Stimulated activated CD4-positive, alpha-beta T cell treated with anti-CD3 and anti-CD28 coated beads, Interleukin-1b, Interleukin-23, amount 100 ng/mL, for 1 hour (primary cell): ENCODE measurements at places on chromosomes 2 and 18.

- no peak for DNase-seq
Observed at GRCh38 chr2:10877651-10878111, 34.1 kb upstream of the KCNF1 start.

DNA sequence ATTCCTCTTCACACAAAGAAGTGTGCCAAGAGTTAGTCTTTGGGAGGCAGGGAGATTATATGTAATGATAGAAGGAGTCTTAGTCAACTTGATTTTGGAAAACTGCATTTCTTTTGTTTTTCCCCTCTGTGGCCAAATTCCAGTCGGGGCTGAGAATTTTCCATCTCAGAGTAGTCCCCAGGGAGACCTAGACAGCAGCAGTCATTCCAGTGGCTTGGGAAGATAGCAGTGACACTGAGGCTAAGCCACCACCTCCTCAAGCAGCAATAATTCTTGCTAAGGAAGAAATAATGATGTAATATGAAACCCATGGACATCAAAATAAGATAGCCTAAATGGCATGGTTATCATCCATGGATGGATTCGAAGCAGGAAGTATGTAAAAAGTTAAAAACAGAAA, 21.0 kb upstream of the CCDC141 start:
- DNase-seq: no peak

- DNase-seq: no peak
Observed at GRCh38 chr2:55611997-55612396, 5.4 kb downstream of the PPP4R3B start.

- DNase-seq: no peak
Observed at GRCh38 chr2:24833821-24834732, 40.9 kb downstream of the CENPO start.

DNA sequence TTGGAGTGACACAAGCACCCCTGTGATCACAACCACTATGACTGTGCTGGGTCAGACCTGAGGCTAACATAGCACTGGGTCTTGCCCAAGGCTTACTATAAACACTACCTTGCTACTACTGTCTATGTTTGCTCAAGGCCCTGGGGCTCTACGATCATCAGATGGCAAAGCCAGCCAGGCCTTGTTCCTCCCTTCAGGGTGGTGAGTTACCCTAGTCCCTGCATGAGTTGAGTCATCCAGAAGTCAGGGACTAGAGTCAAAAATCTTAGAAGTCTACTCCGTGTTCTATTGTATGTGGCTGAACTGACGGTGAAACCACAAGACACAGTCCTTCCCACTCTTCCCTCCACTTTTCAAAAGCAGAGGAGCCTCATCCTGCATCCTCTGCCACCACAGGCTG, 551.2 kb upstream of the FSIP2 start:
- no peak for DNase-seq

GRCh38 chr2:32865399-32866068, 81.2 kb upstream of the LTBP1 start:
- DNase-seq: no peak

GRCh38 chr2:170713543-170714380, 1.4 kb upstream of the SP5 start:
- no peak for DNase-seq

DNA sequence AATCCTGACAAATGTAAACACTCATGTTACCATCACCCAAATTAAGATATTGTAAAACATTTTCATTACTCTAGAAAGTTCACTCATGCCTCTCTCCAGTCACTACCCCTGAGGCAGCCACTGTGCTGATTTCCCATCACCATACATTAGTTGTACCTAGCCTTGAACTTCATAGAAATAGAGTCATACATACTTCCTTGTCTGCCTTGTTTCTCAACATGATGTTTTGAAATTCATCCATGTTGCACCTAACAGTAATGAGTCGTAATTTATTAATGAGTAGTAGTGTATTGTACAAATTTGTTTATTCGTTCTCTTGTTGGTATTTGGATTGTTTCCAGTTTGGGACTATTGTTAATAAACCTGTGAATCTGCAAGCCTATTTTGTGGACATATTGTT, 49.0 kb upstream of the TWSG1 start:
- no peak for DNase-seq

GRCh38 chr2:40113272-40113968, 334.4 kb upstream of the THUMPD2 start:
- DNase-seq: no peak

DNA sequence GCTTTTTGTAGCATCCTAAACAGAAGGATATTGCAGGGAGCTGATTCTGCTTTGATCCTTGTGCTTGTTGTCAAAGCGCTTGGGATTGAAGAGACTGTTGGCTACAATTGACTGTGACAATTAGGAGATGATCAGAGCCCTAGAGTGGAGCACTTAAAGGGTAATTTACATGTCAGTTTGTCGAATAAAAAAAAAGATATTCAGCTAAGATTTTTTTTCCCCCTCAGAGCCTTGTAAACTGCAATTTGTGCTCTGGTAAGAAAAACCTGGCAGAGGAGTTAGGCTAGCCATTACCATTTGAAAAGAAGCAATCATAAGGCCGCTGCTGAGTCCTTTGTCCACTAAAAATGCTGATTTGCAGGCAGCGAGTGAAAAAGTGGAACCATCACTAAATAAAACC, 47.8 kb upstream of the ZEB2 start:
- no peak for DNase-seq

DNA sequence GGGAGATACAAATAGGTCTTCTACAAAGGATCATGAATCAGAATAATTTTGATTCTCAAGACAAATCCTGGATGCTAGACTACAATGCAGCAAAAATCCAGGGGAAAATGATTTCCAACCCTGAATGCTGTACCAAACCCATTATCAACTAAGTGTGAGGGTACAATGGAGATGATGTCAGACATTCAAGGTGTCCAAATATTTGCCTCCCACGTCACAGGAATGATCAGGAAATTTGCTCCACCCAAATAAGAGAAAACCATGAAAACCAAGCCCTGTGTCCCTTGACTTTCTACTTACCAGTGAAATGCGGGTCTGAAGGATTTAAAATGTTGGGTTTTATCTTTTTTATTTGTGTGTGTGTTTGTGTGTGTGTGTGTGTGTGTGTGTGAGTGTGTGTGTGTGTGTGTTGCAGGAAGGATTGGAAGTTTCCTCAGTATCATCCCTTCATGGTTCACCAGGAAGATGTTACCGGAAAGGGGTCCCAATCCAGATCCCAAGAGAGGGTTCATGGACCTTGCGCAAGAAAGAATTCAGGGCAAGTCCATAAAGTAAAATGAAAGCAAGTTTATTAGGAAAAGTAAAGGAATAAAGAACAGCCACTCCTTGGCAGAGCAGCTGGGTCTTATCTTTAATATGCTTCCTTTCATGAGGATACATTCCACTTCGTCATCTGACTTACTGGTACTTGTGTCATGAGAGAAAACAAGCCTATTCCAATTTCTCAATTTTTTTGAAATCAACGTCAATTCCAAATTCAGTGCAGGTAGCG, 61.1 kb upstream of the ID2 start:
- DNase-seq: no peak

GRCh38 chr2:80086831-80087230, 217.7 kb downstream of the LRRTM1 start:
- no peak for DNase-seq

GRCh38 chr2:200490001-200490400, 19.9 kb downstream of the KCTD18 start:
- no peak for DNase-seq

DNA sequence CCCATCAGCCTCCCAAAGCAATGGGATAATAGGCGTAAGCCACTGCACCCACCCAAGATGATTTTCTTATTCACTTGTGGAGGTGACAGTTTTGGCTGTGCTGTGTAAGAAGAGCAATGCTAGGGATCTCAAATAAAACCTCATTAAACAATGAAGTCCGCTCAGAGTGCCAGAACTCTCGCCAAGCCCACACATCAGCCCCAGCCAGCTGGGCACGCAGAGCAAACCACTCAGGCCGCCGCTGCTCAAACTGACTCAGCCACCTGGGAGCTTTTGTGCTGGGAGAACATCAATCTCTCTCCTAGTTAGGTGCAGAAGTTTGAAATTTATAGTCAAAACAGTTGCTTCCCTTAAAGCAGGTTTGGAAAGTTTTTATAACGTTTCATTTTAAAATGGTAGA, 47.6 kb downstream of the RNF152 start:
- DNase-seq: no peak

- no peak for DNase-seq
Observed at GRCh38 chr2:175929850-175930249, 72.2 kb downstream of the LNPK start.

GRCh38 chr2:70785137-70785911, 5.1 kb downstream of the FIGLA start:
- no peak for DNase-seq

DNA sequence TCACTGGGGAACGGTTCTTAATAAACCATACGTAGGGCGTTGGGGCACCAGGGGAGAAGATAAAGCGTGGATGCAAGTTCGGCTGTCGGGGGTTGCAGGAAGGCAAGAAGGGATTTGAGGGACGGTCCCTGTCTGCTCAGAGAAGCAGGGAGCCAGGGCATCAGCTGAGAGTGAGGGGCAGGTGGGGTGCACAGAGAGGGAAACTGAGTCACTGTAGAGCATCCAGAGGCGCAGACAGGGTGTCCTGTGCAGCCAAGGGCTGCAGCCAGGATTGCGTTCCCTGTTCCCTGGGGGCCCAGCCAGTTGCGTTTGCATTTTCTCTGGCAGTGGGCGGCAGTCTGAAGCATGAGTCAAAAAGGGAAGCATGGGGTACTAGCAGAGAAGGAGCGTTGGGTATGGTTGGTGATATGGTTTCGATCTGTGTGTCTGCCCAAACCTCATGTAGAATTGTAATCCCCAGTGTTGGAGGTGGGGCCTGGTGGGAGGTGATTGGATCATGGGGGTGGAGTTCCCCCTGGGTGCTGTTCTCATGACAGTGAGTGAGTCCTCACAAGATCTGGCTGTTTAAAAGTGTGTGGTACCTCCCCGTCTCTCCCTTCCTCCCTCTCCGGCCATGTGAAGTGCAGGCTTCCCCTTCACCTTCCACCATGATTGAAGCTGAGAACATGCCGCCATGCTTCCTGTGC, 202.9 kb downstream of the NDUFA10 start:
- no peak for DNase-seq

- DNase-seq: no peak
Observed at GRCh38 chr2:174753038-174753633, 11.1 kb downstream of the CHRNA1 start.

DNA sequence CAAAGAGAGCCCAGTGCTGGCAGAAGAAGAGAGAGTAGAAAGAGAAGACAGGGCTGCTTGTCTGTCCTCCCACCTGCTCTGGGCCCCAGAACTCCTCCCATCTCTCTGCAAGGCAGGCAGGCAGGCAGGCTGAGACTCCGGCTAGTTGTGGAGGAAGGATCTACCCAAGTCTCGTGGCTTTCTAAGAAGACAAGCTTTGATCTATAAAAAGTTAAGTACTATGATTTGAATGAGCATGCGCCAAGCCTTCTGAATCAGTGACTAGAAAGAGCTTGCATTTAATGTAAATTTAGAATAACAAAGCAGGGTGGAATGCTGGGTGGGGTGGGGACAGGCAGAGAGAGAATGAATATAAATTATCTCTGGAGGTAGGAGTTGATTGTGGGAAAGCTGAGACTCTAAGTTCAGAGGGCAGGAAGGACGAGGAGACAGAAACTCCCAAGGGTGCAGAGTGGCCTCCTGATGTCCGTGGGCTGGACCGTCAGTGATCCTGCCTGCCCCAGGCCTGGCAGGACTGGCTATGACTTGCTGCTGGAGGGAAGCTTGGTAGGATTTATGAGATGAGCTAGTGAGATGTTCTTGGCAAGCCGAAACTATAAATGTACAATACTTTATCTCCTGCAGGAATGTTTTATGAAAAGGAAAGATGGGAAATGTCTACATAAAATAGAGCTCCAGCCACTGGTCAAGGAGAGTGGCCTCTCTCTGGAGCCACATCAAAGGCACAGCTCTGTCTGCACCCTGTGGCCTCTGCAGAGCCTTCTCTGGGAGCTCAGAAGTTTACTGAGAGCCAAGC, 447.5 kb downstream of the TNS1 start:
- DNase-seq: no peak

DNA sequence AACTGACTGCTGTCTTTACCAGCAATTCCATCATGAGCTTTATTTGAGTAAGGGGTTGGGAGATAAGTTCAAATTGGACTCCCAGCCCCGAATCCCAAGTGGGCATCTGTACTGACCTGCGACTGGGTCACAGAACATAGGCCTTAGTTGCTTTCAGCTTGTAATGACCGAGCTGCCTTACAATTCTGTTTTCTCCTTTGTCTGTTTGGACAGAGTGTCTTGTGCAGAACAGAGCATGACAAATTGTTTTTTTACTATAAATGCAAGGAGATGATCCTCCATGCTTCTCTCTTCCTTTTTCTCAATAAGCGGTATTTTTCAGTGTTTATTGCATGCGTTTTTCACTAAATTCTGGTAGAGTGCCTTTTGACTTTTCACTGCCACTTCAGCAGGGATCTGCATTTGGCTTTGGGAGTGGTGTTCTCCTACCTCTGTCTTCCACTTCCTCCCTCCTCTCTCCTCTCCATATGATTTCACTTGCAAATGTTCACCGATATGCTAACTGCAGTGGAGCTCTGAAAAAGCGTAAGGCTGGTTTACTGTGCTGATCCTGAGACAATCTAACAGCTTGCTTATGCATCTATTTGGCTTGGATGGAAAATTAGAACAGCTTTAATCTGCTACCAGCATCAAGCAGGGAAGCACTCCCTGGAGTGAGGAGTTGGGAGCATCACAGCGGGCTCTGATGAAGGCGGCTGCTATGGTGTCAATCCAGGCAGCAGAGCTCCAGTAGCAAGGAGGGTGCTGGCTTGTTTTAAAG, 158.8 kb upstream of the SMIM21 start:
- no peak for DNase-seq

DNA sequence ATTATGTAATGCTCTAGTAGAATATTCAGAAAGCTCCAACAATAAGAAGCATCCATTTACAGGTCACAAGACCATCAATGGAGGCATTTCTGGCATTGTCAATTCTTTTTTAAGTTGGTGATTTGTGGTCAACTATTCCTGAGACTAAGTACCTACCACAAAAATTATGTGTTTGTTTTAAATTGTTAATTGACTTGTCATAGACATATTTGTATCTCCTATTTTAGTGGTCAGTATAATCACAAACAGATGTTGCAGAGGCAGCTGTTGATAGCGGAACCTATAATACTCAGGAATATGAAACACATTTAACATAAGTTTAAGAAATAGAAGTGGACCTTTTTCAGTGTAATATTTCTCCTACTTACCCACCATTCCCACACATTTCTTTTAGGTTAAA, 430.1 kb downstream of the CCDC85A start:
- DNase-seq: no peak

DNA sequence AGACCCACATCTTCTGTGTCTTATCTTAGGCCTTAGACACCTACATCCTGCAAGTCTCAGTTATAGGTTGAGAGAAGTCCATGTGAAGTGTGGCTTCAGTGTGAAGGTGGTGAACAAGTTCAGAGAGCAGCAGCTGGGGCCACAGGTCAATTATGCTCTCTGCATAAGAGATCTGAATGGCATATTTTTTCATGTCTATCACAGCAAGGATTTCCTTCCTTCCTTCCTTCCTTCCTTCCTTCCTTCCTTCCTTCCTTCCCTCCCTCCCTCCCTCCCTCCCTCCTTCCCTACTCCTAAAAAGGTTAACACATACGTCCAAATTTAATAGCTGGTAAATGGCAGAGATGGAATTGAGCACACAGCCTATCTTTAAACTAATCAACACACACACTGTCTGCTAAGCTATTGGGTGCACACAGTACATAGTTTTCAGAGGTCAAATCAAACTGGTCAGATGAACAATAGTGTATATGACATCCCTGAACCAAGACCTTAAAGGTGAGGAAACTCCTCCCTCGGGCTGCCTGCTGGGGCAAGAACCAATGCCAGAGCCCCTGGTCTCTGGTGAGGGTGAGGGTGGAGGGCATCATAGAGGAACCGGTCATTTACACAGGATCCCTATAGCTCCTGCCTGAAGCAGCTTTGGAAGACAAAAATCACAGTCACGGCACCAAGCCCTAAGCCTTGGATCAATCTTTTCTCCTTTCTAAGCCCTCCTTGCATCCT, 240.9 kb downstream of the ICOS start:
- DNase-seq: no peak
